ENCODE measurements at places on chromosomes 5 and 9.

DNA sequence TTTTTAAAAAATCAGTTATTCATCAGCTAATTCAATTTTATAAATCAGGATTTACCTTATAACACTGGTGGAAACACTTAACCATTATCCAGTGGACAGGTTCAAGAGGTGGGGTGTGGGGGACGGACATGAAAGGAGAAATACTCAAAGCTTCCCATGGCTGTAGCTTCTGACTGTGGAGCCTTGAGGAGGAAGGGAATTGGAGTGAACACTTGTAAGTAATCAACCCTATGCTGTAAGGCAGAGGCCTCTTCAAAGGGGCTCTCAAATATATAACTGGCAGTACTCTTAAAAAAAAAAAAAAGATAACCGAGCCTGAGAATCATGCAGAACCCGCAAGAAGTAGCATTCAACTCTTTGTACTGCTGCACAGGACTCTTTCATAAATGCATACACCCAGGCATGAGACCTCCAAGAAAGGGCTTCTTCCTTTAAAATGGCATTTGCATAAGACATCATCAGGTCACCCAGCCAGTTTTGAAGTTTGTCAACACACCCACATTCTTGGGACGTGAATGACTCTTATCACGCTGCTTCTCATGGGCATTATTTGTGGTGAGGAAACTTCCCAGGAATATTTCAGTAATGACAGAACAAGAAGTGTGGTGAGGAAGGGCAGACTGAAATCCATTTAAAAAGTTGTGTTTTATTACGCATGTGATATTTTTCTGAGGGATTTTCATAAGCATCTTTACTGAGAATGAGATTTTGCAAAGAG is 8.1 kb downstream of the OSMR start:
- peak; percentile 85 for DNase-seq

GRCh38 chr5:66222455-66222854 is 78.4 kb downstream of the SREK1 start:
- no peak for DNase-seq

GRCh38 chr5:100623719-100624118 is 88.5 kb downstream of the FAM174A start:
- DNase-seq = peak; percentile 9

GRCh38 chr9:132182314-132183091 is 20.6 kb downstream of the NTNG2 start:
- DNase-seq = no peak

- DNase-seq = no peak
These were observed 252.1 kb upstream of the ZNF608 start for GRCh38 chr5:124998520-124998919.

GRCh38 chr9:76605321-76605900 is 146.4 kb downstream of the GCNT1 start:
- no peak for DNase-seq

DNA sequence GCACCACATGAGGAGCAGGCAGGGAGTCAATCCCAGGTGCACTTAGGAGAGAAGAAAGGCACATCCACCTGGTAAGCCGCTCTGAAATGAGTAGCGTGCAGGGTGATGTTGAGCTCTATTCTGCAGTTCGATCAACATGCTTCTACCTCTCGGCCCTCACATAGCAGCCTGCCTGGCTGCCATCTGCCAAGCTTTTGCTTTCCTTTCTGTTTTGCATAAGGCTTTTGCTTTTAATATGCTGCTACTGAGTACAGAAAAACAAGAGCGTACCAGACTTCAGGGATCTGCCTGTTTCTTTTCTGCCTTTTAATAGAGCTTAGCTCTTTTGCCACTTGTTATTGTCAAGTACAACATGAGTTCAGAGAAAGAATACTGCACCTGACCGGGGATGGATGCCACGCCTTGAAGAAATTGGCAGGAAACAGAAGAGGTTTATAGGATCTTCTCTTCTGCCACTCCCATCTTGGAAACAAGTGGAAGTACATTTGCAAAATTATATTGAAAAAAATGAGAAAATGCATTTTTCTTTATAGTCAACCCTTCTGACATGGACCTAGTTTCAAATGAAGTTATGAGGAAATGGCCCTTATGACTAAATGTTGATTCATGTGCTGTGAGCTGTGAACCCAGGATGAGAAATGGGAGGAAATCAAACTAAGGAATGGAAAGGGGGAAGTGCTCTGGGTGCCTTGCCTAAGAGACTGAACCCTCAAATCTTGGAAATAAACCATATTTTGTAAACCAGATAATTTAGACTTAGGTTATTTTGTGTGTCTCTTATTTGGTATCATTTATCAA is 4.0 kb upstream of the FCHO2 start:
- peak; percentile 46 for DNase-seq

- DNase-seq = peak; percentile 65
These were observed 98.1 kb upstream of the ERBIN start for GRCh38 chr5:65828022-65828896.

DNA sequence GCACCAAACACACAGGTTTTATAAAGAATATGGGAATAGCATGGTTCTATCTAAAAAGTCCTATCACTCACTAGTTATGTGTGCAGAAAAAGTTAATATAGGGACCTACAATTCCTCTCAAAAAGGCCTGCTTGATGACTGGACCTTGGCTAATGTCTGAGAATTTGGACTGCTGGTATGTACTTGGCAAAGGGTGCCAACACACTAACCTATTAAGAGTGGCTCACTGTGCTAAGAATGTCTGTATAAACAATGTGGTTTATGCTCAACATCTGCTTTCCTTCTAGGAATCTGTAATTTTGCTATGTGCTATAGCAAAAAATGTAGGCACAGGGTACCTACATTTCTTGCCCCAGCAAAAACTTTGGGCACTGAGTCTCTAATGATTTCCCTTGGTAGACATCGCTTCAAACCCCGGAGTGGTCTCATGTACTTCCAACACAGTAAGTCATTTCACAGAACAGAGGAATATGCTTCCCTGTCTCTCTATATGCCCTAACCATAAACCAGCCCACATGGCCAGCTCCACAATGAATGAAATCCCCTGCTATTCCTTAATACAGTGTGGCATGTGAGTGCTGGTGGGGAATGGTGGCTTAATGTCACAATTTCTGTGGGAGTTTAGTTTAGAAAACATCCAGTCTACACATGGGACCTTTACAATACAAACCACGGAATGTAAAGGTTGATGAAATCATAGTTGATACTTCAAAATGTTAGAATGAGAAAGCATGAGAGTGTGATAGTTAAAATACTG is 101.7 kb downstream of the UBAP2 start:
- peak; percentile 85 for DNase-seq

- no peak for DNase-seq
These were observed 100.3 kb downstream of the NSG2 start for GRCh38 chr5:174145821-174146220.

DNA sequence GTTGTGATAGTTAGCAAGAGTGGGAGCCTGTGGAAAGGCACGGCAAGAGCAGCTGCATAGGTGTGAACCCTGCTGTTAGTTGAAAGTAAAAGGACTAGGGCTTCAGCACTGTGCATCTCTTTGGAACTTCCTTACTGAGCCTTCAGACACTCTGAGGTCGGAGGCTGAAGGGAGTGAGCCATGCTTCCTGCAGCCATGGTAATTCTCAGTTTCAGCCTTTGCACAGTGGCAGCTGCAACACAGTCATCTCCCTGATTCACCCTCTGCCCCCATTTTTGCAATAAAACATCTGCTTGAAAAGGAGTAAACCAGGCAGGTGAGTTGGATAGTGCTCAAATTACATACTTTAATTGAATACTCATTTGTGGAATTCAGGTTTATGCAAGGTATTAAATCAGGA is 6.5 kb upstream of the TLE4 start:
- no peak for DNase-seq

- peak; percentile 3 for DNase-seq
These were observed 214.3 kb upstream of the GRIA1 start for GRCh38 chr5:153276151-153276550.

DNA sequence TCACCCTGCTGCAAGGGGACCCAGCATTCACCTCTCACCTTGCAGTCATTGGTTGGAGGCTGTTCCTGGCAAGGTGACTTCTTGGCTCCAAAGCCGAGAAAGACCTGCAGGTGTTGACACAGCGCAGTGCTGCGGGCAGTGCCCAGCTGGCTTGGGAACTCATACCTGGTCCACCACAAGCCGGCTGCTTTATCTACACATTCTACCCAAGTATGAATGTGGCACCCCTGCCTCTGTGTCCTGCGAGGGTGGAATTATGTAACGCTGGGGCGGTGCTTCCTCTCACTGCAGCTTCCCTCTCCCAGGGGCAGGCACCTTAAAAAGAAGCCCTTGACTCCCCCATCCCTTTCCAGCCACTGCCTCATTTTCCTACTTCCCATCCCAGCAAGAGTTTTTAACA is 2.5 kb upstream of the ZMYND19 start:
- no peak for DNase-seq

DNA sequence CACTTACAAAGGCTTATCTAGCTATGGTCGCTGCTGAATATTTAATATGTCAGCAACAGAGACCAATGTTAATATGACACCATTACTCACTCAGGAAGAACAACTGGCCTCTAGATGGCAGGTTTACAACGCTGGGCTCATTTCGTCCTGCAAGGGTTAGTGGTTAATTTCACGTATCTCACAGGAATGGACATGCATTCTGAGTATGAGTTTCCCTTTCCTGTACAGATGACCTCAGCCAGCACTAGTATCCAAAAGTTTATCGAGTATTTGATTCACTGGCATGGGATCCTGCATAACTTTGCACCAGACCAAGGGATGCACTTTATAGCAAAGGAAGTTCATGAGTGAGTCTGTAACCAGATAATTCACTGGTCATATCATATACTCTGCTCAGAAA is 8.7 kb upstream of the TRPC7 start:
- peak; percentile 1 for DNase-seq

GRCh38 chr9:89746385-89747116 is 141.7 kb downstream of the GADD45G start:
- DNase-seq = no peak

- no peak for DNase-seq
These were observed 378.3 kb downstream of the KIAA0825 start for GRCh38 chr5:94240134-94240533.
